NCI-H2107 (cell line): ENCODE measurements at places on chromosomes 1 and 21.

- peak; percentile 49 for DNase-seq
These were observed 146.6 kb downstream of the SPATA46 start for GRCh38 chr1:162230096-162230495.

- DNase-seq, result no peak
These were observed 161.2 kb upstream of the SNX7 start for GRCh38 chr1:98500324-98500723.

- no peak for DNase-seq
These were observed 29.8 kb upstream of the CACYBP start for GRCh38 chr1:174969977-174970376.

- no peak for DNase-seq
These were observed 142.8 kb downstream of the ETS2 start for GRCh38 chr21:38948377-38949069.

- DNase-seq, result no peak
These were observed 177.3 kb upstream of the CAMK1G start for GRCh38 chr1:209406168-209406567.

GRCh38 chr1:4614371-4615137 is 39.9 kb upstream of the AJAP1 start:
- no peak for DNase-seq

- no peak for DNase-seq
These were observed 18.8 kb downstream of the TNFRSF25 start for GRCh38 chr1:6447016-6447817.

GRCh38 chr1:117260761-117261423 is 50.2 kb upstream of the VTCN1 start:
- peak; percentile 14 for DNase-seq

- no peak for DNase-seq
These were observed 596 bp downstream of the ITGB2 start for GRCh38 chr21:44919913-44920693.

GRCh38 chr1:40382108-40382460 is 8.6 kb downstream of the SMAP2 start:
- DNase-seq, result no peak

GRCh38 chr1:33687000-33687399 is 176.9 kb upstream of the HMGB4 start:
- DNase-seq, result no peak

GRCh38 chr1:23979387-23979880 is 693 bp downstream of the SRSF10 start:
- no peak for DNase-seq

DNA sequence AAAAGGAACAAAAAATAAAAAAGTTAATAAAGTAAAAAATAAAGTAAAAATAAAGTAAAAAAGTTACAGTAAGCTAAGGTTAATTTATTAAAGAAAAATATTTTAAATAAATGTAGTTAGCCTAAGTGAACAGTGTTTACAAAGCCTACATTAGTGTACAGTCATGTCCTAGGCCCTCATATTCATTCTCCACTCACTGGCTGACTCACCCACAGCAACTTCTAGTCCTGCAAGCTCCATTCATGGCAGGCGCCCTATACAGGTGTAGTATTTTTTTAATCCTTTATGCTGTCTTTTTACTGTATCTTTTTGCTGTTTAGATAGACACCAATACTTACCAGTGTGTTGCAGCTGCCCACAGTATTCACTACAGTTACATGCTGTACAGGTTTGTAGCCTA is 12.4 kb downstream of the ADAR start:
- no peak for DNase-seq

DNA sequence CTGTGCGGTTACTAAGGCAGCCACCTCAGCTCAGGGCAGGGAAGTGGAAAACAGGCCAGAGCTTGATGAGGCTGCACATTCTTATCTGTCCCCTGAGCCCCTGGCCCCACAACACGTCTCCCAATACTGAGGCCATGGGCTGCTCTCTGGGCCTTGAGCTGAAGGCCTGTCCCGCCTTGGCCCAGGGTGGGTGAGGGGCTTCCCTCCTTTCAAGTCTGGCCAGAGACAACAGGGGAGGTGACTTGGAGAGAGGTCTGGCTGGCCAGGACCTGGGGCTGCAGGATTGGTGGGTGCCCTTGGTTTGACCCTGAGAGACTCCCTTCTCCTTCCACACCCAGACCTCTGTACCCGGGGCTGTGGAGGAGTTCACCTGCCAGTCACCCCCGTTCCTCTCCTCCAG is 563.8 kb downstream of the PTPRU start:
- no peak for DNase-seq

GRCh38 chr1:205161076-205161475 is 39.3 kb upstream of the RBBP5 start:
- DNase-seq, result no peak

DNA sequence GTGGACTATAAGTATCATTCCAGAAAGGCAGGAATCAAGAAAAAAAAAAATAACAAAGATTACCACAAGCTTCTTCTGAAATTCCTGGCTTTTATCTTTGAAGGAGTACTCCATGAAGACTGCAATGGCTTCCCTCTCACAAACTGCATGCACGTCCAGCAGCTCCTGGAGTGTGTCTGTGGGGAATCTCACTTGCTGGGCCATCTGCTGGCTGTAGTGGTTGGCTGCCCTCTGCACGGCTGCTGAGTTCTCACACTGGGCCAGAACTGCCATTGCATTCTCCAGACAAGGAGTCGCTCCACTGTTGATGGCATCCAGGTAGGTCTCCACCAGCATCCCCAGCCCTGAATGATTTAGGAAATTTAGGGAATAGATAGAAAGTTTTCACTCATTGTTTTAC is 23.3 kb upstream of the GBP2 start:
- no peak for DNase-seq
